ENCODE measurements at places on chromosomes 11 and 22.

GRCh38 chr22:44246615-44247326, 66.0 kb downstream of the SHISAL1 start:
- DNase-seq = no peak

DNA sequence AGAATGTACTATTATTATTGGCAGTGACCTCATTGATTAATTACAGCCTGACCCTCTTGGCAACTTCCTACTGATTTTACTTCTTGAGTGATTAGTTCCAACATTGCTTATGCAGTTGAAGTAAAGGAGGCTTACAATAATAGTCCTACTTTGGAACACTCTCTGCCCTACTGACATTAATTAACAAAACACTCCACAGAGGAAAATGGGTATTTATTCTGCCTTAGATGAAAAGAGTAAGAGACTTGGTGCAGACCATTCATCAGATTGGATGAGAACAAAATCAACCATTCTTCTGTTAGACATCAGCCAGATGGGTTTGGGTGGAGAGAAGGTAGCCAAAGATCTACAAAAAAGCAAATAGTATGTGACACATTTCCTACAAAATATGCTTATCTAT, 363.8 kb downstream of the FAT3 start:
- DNase-seq = no peak

DNA sequence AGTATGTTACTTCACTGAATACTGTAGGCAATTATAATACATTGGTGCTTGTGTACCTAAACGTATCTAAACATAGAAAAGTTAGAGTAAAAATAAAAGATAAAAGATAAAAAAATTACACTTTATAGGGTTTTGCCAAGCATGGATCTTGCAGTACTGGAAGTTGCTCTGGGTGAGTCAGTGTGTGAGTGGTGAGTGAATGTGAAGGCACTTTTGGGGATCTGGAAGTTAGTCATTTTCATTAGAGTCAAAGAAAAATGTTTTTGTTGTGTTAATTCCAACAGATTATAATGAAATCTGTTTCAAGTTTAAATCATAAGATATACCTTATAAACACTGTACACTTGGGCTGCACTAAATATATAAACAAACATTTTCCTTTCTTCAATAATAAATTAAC, 3.3 kb downstream of the SLC22A25 start:
- no peak for DNase-seq

GRCh38 chr11:79768343-79768742, 327.5 kb upstream of the TENM4 start:
- peak; percentile 77 for DNase-seq

DNA sequence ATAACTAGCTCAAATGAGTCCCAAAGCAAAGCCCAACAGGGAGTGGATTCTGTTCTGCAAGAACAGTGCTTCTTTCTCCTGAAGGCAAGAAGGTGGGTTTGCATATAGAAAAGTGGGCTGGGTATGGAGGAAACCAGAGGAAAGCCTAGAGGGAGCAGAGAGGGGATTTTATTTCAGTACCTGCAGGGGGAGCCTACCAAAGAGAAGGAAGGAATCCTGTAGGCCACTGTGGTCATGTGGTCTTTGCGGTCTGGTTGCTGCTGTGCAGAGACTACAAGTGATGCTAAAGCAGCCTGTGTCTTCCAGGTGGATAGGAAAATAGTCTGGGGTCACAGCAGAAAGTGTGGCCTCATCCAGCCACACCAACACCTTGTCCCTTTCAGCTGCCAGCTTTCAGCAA, 33.2 kb upstream of the ZBTB16 start:
- no peak for DNase-seq

- DNase-seq = no peak
These were observed 5.7 kb upstream of the SIDT2 start for GRCh38 chr11:117172724-117173421.

GRCh38 chr11:27723687-27724086, 23.4 kb upstream of the BDNF start:
- DNase-seq = no peak

DNA sequence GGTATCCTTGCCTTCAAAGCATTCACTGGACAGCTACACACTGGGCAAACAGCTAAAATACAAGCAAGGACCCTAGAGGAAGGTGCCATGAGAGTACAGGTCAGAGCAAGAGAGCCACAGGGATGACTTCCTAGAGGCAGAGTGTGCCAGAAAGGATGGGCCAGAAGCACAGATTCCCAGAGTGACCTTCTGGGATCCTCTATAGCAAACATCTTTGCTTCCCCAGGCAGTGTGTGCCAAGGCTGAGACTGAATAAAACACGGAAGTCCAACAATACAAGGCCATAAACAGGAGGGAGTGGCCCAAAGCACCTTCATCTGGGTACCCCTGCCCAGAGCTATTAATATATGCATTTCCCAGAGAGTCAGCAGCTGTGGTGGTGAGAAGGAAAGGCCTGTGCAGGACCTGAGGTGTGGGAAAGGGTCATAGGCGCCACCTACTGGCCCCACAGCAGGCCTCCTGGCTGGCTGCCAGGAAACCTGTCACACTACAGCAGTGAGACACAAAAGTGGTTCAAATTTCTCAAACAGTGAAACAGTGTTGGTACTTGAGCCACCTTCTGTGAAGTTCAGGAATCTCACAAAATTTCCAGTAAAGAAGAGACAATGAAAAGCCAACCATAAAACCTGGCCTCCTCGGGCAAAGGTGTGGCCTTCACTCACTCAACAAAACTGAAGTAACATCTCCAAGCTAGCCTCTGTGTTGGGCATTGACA, 20.3 kb downstream of the CLPB start:
- peak; percentile 83 for DNase-seq

DNA sequence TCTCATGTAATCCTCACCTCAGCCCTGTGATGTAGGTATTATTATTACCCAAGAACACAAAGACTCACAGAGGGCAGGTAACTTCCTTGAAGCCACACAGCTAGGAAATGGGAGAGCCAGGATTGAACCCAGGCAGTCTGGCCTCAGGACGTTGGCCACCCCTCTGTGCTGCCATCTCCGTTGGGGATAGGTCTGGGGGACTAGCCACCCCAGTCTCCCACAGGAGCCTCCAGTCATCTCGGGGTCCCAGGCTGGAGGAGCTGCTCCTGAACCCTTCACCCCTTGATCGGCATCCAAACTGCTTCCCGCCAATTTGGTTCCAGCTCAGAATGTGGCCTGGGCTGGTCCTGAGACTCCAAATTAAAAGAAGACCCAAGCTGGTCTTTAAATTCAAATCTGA, 10.4 kb upstream of the TCF20 start:
- no peak for DNase-seq

- no peak for DNase-seq
These were observed 13.6 kb downstream of the C2CD3 start for GRCh38 chr11:74157169-74157568.

DNA sequence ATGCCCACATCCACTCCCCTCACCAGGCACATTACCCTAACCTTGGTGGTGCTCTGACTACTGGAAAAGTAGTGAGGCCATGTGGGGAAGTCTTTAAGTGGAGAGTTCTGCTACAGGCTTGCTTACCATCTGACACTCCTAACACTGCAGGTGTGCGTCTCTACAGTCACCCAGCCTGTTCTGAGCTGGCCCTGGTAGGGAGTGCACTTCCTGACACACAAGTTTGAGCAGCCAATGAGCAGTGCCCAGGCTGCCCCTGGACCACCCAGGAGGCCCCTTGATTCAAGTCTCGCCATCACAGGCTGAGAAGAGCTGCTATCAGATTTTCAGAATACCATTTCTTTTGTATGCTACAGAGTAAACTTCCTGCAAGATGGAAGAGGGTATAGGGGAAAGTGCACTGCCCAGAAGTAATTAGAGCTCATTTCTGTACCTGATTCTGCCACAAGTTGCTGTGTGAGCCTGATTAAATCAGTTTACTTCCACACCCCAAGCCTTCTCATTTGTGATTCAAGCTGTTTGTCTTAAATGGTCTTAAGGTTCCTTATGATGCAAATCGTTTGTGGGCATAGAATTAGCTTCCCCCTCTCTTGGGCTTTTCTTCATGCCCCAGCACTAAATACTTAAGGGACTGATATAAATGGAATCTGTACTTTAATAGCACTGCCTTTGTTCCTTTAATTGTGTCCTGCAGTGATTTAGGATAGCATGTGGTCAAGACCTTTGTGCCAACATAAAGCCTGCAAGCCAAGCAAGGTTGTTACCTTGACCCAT, 22.2 kb downstream of the OPCML start:
- DNase-seq = no peak

DNA sequence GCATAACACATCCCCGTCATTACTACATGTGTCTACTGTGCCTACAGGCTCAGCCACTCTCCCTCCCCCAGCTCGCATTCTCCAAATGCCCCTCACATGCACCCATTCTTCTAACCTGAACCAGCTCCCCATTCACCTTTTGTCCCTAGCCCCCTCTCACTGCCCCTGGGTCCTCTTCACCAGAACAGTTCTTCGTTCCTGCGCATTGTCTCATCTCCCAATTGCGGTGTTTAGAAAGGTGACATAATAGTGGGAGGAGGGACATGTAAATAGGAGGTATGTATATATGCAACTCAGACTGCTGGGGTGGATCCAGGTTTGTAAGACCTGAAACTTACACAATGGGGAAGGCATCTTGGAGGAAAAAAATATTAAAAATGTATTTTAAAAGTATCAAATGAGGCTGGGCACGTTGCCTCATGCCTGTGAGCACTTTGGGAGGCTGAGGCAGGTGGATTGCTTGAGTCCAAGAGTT, 4.7 kb upstream of the VSIG2 start:
- no peak for DNase-seq

DNA sequence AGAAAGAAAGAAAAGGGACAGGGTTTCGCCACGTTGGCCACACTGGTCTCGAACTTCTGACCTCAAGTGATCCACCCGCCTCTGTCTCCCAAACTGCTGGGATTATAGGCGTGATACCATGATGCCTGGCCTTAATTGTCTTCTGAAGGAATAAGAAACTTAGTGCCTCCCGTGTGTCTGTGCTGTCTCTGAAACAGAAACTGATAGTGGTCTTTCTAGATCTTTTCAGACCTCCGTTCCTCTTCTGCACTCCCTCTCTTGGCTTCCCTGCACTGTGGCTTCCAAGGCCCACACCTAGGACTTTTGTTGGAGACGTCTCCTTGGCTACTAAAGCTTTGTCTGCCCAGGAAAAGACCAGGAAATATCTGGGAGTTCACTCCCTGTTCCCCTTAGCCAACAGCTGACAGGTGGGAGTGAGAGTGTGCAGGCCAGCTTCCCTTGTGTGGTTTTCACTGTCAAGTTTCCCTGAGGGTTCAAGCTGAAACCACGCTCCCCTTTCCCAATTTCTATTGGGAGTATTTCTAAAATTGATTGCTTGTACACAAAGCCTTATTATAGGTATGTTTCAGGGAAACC, 10.1 kb upstream of the HTR3B start:
- no peak for DNase-seq

- DNase-seq = no peak
These were observed 96.4 kb upstream of the SESN3 start for GRCh38 chr11:95327273-95327948.

- peak; percentile 17 for DNase-seq
These were observed 51.3 kb upstream of the CD44 start for GRCh38 chr11:35087648-35088047.

GRCh38 chr11:65654375-65655349, 8.1 kb downstream of the RELA start:
- peak; percentile 1 for DNase-seq

DNA sequence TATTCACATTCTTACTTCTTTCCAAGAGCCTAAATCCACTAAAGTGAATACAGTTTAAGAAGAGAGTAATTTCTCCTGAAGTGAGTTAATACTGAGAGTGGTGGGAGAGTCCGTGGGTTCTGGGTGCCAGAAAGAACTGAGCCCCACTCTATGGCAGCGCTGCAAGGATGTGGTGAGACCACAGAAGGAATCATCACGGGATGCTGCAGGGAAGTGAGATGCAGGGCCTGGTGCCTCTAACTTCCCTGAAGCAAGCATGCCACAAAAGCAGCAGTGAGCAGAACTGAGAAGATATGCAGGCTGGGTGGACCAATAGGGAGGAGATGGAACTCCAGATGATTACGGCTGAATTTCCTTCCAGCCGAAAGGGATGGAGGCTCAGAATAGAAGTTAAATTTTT, 5.0 kb upstream of the MMP12 start:
- no peak for DNase-seq

DNA sequence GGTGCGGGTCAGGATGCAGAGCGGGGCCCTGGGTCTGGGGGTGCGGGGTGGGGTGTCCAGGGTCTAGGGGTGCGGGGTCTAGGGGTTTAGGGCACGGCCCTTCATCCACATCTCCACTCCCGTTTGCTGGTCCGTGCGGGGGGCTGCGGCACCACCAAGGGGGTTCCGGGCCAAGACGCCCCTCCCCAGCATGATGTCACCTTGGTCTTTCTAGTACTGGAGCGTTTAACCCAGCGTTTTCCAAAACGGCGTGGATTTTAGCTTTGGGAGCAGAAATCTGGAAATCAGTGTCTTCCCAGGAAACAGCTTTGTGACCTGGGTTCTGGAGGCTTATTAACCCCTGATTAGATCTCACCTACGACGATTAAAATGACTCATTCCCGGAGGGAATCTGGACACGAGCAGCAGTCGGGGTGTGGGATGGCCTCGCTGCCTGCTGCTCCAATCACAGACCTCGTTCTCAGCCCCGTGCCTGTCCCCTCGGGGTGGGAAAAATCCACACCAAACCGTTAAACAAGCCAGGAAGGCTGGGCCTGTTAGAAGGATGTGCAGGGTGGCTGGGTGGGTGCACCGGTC, 759 bp downstream of the AP2A2 start:
- peak; percentile 63 for DNase-seq

DNA sequence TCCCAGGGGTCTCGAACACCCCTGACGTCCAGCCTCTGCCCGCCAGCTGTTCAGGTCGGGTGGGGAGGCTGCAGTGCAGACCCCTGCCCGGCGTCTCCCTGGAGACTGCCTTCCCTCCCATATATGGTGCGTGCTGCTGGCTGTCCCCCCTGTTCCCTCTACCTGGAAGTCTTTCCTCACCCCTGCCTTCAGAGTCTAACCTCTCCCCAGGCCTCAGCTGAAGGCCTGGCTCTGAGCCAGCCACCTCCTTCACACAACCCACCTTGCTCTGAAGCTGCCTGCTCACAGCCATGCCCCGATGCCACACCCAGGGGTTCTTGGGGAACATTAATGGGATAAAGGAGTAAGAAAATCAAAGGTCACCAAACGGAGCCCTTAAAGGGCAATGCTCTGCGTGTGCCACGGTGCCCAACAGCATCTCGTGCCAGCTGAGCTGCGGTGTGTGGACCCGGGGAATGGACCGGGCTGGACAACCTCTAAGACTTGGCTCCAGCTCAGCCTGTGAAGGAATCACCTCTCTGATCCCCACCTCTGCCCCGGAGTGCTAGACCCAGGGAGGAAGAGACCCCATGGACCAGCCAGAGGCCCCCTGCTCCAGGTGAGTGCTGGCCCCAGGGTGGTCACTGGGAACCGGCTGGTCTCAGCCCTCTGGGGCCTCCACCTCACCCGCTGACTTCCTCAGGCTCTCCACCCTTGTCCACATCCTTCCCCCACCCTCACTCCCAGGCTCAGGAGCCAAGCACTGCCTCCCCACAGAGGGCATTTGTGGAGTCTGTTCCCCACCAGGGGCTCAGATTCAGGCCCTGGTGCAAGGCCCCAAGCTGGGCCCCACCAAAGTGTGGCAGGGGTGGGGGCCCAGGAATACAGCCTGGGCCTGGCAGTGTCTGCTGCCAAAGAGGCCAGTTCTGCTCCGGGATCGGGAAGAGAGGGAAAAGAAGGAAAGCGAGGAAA, at the start of gene NLRP6:
Gene NLRP6 (plus strand): TSS at position 407 of the 951 bp plus-strand sequence. CDS start 163 bp downstream, at position 570.
- DNase-seq = peak; percentile 96

- DNase-seq = no peak
These were observed 224.6 kb upstream of the ISX start for GRCh38 chr22:34841331-34841771.

Data from small intestine (tissue), 16 donors.